ENCODE measurements at places on chromosomes 2 and 18.
A peak's percentile ranks its signal among the peaks of the same experiment; 100 is the strongest.

GRCh38 chr2:41927581-41928264 is 120.1 kb upstream of the PKDCC start:
- no peak for DNase-seq

DNA sequence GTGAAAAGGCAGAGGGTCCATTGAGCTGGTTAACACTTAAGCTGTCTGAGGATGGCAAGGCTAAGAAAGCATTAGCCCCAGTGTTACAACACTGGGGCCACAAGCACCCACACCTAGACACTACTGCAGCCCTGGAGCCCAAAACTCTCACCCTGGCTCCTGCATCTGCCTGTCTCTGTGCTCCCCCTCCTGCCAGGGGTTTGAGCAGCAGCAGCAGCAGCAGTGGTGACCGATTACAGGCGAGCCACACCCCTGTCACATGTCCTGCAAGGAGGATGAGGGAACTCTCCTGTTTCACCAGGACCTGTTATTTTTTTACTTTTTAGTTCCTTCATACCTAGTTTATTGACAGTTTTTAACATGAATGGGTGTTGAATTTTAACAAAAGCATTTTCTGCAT is 326.7 kb upstream of the MAP2 start:
- DNase-seq, result no peak

- peak; percentile 70 for DNase-seq
Observed at GRCh38 chr2:127649684-127650040, 3.7 kb downstream of the GPR17 start.

DNA sequence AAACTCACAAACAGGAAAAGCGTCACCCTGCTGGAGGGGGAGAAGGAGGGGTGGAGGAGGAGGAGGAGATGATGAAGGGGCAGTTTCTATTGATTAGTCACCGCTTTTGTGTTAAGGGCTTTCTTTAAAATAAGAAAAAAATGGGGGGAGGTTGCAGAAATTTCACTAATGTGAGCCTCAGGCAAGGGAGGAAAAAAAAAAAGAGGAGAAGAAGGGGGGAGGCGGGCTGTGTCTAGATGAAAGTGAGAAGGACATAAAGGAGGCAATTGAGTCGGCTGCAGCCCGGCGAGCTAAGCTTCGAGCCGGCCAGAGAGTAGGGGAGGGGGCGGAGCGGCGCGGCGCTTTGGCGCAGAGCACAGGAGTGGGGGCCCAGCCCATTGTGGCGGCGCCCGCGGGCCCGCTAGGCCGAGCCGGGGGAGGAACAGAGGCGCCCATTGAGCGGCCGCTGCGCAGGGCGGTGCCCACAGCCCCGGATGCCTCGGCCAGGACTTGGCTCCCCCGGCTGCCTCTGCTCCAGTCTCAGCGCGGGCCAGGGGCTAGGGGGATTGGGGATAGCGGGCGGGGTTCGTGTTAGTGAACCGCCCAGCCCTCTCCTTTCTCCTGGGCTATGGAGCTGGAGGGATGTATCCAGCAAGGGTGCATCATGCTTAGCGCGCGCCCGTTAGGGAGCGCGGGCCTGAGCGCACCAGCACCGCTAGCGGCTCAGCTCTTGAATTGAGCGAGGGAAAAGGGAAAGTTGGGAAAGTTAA is 7.9 kb downstream of the PAX3 start:
- DNase-seq, result no peak

- no peak for DNase-seq
Observed at GRCh38 chr18:32138332-32138982, 46.8 kb downstream of the RNF138 start.

DNA sequence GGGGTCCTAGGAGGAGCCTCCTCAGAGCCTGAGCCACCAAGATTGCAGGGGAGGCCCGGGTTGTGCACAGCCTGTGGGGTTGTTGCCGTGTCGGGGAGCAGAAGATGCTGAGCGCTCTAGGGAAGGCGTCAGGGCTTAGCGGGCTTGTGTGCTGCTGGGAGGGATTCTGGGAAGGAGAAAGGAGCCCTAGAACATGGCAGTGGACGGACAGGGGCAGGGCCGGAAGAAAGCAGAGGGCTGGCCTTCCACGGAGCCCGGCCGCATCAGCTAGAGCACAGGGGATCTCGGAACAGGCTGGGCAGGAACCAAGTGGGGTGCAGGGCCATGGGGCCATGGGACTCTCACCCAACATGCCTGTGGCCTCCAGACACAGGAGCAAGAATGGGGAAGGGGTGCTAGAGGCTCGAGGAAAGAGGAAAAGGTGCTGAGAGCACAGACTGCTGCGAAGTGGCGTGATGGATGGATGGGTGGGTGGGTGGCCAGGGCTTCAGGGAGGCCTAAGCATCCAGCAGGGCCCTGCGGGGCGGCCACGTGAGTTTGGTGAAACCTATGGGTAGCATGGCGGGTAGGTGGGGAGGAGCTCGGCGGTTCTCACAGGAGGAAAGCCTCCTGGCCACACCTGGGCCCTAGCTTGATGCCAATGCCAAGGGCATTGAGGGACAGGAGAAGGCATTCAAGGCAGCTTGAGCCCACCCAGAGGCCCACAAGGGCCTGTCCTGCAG is 35.8 kb downstream of the MTERF4 start:
- no peak for DNase-seq

- no peak for DNase-seq
Observed at GRCh38 chr2:81196933-81197628, 892.5 kb upstream of the LRRTM1 start.

- DNase-seq, result no peak
Observed at GRCh38 chr2:10161206-10161931, 38.8 kb downstream of the RRM2 start.

- DNase-seq, result peak; percentile 72
Observed at GRCh38 chr2:168685600-168686451, 116.6 kb upstream of the NOSTRIN start.

GRCh38 chr2:76684756-76685155 is 837.4 kb downstream of the LRRTM4 start:
- no peak for DNase-seq

- DNase-seq, result no peak
Observed at GRCh38 chr2:19868224-19868623, 33.6 kb downstream of the TTC32 start.

DNA sequence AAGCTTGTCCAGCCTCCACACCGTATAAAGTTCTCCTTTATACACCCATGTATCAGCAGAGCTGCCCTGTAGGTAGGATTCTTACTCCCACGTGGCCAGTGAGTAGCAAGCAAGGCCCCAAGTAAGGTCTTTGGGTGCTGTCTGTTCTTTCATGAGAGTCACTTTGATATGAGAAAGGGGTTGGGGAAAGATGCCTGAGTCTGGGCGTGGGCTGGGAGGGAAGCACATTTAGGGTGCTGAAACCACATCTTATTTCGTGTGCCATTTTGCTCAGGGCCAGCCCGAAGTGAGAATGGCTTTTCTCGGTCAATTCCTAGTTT is 436 bp upstream of the ITPRIPL1 start:
- DNase-seq, result no peak

- DNase-seq, result no peak
Observed at GRCh38 chr2:203875471-203875870, 7.9 kb downstream of the CTLA4 start.

DNA sequence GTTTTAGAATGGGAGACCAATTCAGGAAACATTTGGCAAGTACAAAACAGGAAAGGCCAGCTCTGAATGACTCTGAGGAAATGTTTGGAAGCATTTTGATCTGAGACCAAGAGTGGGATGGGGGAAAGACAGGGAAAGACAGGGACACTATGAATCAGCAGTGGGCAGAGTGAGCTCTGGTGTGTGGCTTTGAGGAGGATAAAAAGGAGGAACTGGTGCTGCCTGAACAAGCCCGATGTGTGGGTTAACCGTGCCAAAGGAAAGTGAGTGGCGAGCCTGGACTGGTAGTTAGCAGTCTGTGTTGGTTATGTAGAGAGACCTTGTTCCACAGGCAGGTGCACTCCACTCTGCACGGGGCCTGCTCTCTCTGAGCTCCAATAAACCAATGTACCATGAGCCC is 5.3 kb downstream of the MFSD6 start:
- no peak for DNase-seq

DNA sequence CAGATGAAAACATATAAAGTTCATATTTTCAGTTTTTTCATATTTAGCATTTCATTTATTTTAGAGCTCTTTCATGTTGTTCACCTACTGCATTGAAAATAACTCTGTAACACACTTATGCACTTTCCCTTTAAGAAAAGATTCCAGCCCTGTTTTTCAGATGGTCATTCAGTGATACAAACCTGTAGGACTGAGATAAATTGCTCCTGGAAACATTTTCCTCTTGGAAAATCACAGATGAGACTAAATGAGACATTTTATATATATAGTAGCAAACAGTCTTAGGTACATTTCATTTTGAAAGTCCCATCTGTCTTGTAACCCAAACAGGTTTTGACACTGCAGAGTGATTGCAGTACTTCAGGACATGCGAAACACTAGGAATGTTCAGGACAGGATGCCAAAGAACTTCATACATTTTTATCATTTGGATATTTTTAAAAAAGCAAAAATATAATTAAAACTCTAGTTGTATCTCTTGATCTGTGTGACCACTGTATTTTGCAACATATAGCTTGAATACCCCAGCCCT is 412.4 kb downstream of the MTX2 start:
- DNase-seq, result no peak

GRCh38 chr18:10089881-10090280 is 176.1 kb downstream of the VAPA start:
- no peak for DNase-seq

- DNase-seq, result no peak
Observed at GRCh38 chr2:204176306-204176705, 239.7 kb downstream of the ICOS start.

DNA sequence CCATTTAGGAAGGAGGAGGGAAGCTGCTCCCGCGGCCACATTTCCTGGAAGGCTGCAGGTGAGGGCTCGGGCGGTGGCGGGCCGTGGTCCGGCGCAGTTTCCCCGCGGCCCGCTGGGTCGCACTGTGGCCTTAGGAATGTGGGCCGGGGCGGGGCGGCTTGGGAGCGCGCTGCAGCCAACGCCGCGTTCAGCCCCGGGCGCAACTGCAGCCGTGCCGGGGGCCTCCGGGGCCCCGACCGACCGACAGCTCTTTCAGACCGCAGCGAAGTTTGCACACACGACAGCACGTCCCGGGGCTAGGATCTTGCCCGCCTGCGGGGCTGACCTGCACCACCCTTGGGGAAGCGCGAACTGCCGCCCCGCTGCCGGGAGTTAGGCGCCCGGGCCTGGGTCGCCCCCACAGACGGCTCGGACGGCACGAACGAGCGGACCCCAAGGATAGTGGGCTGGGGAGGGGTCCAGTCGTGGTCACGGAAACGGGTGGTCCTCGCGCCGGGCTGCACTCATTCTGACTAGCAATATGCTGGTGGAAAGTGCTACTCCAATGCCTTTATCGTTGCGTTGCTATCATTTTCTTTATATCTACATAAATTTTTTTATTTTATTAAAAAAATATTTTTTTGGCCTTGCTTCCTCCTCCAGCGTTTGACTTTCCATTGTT is 69.9 kb upstream of the DLX2 start:
- DNase-seq, result peak; percentile 63

DNA sequence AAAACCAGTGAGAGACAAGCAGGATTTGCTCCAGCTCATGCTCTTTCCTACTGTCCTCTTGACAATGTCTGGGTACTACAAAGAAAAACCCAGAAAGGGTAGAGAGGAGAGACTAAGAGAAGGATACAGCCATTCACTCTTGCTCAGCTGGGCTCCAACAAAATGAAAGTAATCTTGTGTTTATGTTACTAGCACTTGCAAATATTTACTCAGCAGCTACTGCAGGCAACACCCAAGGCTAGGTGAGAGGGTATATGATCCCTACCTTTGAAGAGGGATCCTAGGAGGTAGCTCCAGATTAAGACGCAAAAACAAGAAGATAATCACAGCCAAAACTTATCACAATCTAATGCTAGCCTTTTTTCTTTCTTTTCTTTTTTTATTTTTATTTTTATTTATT is 329.6 kb upstream of the ACVR2A start:
- DNase-seq, result no peak

- no peak for DNase-seq
Observed at GRCh38 chr2:98161186-98161585, 74.2 kb downstream of the VWA3B start.

- peak; percentile 26 for DNase-seq
Observed at GRCh38 chr2:63840081-63840784, 1.5 kb upstream of the UGP2 start.

DNA sequence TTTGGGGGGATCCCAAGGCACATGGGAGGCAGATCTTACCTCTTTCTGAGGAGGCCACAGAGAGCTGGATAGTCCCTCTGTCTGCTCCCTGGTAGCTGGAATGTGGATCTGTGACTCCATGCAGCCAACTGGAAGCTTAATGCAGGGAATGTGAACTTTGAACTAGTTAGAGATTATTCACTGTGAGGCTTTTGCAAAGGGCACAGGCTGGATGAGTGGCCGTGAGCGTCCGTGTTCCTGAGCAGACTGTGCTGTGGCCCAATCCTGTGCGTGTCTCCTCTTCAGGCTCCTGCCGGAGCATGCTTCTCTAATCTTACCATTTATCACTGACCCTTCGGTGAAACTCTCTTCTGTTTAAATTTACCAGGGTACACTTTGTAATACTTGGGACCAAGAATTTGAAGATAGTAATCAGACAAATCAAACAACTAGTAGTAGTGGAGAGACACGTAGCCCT is 187.6 kb downstream of the PTPRM start:
- DNase-seq, result no peak

- DNase-seq, result no peak
Observed at GRCh38 chr2:226183550-226183949, 616.1 kb downstream of the IRS1 start.

GRCh38 chr2:74051504-74051903 is 66.8 kb downstream of the TET3 start:
- no peak for DNase-seq

- DNase-seq, result no peak
Observed at GRCh38 chr2:219444566-219445091, 10.0 kb downstream of the SPEG start.

- DNase-seq, result no peak
Observed at GRCh38 chr2:238498691-238499295, 72.1 kb downstream of the ASB1 start.

DNA sequence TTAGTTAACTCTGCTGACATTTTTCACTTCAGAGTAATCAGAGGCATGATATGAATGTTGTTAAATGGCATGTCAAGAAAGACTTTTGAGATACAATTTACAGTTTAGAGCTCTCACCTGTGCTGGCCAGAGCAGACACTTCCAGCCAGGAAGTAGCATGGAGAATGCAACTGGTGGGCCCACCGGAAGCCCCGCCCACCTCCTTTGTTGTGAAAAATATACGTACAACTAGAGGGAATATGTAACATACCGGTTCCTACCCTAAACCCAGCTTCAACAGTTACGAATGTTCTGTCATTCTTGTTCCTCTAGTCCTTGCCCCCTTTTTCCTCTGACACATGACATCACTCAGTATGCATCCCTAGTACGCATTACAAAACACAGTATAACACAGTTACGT is 70.2 kb upstream of the ITM2C start:
- DNase-seq, result no peak

- DNase-seq, result no peak
Observed at GRCh38 chr2:196245378-196246140, 74.2 kb upstream of the STK17B start.

DNA sequence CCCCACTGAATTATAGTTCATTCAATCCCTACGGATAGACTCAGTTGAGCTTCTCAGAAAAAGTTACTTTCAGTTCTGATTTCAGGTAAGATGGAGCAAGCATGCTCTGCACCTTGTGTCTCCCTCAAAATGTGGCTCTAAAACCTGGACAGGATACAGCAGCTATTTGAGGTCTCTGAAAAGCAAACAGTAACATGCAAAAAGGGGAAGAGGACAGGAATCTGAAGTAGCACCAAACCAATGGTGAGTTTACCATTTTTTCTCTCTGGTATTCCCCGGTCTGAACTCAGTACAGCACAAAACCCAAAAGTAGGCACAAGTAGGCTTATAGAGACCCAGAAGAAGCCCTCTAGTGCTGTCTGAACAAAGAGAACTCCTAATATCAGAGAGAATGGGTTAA is 34.1 kb downstream of the LANCL1 start:
- DNase-seq, result no peak

- DNase-seq, result no peak
Observed at GRCh38 chr2:214713080-214713830, 96.2 kb downstream of the BARD1 start.

All from AML-193 (cell line).